ENCODE measurements at places on chromosomes 3 and 15. TPM values are rescaled to one million over a fixed set of nuclear protein-coding genes. Genes with fewer than 3 reads are reported as not detected.

DNA sequence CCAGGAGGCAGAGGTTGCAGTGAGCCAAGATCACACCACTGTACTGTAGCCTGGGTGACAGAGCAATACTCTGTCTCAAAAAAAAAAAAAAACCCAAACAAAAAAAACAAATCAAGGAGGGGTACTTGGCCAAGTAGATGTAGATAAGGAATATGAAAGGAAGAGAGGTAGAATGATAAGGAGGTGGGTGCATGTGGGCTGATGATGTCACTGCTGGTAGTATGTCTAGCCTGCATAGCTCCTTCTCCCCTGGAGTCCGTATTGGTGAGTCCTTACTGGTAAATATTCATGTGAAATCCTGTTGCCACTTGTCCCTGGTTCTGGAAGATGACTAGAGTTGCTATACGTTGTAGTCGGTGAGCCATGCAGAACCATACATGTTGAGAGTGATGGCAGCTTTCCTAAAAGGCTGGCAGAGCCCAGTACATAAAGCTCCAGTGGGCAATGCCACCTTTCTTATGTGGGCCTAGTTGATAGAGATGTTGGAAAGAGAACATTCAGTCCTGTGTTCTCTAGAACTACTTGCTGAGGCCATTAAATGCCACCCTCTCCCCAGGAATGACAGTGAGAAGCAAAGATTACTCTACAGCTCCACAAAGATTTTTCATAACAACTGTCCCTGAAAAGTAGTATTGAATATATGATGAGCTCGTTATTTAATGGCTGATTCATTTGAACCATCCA lies 11.0 kb downstream of the KAT2B start:
- no peaks in the 10 kb centered on the region for H3K36me3 ChIP-seq
- H3K4me3 ChIP-seq = no peak overlapping the region
- no peaks in the 10 kb centered on the region for H3K27me3 ChIP-seq
- DNase-seq = peak; percentile 17

- H3K27me3 ChIP-seq = no peaks in the 10 kb centered on the region
- H3K4me1 ChIP-seq = peaks cover 16% of the 10 kb centered on the region
- peak overlapping the region; percentile 13 for H3K27ac ChIP-seq
- H3K4me3 ChIP-seq = no peak overlapping the region
- DNase-seq = peak; percentile 52
- no peaks in the 10 kb centered on the region for H3K36me3 ChIP-seq
Measured at GRCh38 chr3:177679568-177680471, 482.5 kb upstream of the TBL1XR1 start.

DNA sequence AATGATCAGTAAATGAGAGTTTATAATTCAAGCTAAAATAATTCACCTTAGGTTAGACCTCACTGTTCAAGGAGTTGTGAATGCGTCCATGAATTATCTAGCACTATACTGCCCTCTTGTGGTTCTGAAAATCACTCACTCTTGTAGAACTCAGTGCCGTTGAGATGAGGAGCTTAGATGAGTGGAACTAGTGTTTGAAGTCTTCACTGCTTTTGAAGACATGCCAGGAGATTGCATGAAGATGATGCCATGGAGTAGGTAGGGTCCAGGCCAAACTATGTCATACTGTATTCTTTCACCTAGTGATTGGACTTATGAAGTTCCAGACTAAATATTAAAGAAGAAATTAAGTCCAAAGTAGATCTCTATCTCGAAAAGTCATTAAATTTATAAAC lies 28.8 kb downstream of the LYSMD4 start:
- H3K36me3 ChIP-seq = no peaks in the 10 kb centered on the region
- peak overlapping the region; percentile 71 for H3K27ac ChIP-seq
- peaks cover 42% of the 10 kb centered on the region for H3K4me1 ChIP-seq
- DNase-seq = no peak
- H3K27me3 ChIP-seq = no peaks in the 10 kb centered on the region

- H3K36me3 ChIP-seq = no peaks in the 10 kb centered on the region
- no peaks in the 10 kb centered on the region for H3K4me1 ChIP-seq
- H3K27ac ChIP-seq = no peak overlapping the region
Measured at GRCh38 chr3:64612082-64612860, 75.5 kb downstream of the ADAMTS9 start.

GRCh38 chr3:177590826-177591225 lies 393.5 kb upstream of the TBL1XR1 start:
- H3K27ac ChIP-seq = peak overlapping the region; percentile 21
- no peaks in the 10 kb centered on the region for H3K27me3 ChIP-seq
- no peaks in the 10 kb centered on the region for H3K36me3 ChIP-seq
- peaks cover 22% of the 10 kb centered on the region for H3K4me1 ChIP-seq
- no peak for DNase-seq

PLIN1 gene
- total RNA-seq = under 0.01 TPM

CAMKV gene
- total RNA-seq = not detected

CCDC39 gene
- total RNA-seq = not detected

PLAAT1 gene
- under 0.01 TPM for total RNA-seq

CCR8 gene
- total RNA-seq = not detected

ZNF860 gene
- 0.59 TPM for total RNA-seq

ACAD11 gene
- 31.1 TPM for total RNA-seq

GRK7 gene
- total RNA-seq = not detected

All from osteoblast (primary cell).